ENCODE measurements at places on chromosomes 1 and 21.

DNA sequence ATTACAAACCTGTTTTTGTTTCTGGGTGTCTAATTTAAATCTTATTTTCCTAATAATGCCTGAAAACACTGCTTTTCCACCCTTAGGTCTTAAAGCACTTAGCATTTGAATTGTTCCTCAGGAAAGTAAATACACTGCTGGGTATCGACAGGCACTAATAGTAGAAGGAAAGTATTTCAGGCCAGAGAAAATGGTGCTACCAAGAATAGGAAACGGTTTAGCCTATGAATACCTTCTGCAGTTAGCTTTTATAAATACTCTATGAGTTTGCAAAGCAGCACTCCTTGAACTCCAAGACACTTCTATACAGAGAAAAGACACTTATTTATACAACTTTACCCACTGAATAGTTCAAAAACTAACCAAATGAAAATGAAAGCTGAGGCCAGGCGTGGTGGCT is 6.8 kb downstream of the FUBP1 start:
- DNase-seq = no peak

GRCh38 chr1:11629184-11630016 is 24.8 kb downstream of the FBXO2 start:
- no peak for DNase-seq

DNA sequence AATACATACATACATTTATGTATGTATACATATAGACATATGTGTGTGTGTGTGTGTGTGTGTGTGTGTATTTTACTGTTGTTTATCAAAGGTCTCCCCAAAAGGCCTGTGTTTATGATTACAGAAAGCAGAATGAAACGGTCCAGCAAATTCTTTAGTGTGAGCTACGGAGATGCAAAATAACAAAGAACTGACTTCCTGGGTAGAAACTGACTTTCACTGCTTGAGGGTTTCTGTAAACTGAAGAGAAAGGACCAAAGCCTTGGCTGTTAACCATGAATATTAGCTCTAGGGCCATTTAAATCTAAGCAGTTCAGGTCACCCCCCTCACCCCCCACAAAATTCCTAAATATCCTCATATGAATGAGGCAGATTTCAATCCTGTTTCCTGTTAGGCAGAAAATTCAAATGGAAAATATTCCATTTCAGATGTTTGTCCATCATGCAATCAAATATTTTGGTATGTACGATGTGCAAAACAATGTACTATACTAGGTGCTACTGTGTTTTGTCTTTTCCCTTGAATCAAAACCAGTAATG is 213.2 kb downstream of the TGFB2 start:
- DNase-seq = no peak

- no peak for DNase-seq
Observed at GRCh38 chr1:236377832-236378535, 16.1 kb upstream of the EDARADD start.

- DNase-seq = no peak
Observed at GRCh38 chr1:97366984-97367383, 553.9 kb downstream of the DPYD start.

DNA sequence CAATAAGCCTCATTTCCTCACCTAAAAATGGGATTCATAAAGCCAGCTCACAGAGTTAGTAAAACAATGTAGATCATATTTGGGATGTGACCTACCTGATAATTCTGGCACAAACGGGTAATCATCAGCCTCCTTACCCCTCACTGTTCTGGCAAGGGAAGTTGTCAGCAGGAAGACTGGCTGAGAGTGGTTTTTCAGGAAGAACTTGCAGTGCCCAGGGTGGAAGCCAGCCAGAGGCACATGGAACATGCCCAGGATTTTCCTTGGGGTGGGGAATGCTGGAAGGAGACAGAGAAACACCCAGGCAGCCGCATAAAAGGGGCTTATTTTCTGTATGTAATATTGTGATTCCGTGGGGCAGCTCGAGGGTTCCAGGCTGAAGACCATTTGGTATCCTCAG is 7.7 kb upstream of the SLC5A9 start:
- peak; percentile 13 for DNase-seq

GRCh38 chr1:28329395-28330153 is 734 bp downstream of the MED18 start:
- DNase-seq = no peak

DNA sequence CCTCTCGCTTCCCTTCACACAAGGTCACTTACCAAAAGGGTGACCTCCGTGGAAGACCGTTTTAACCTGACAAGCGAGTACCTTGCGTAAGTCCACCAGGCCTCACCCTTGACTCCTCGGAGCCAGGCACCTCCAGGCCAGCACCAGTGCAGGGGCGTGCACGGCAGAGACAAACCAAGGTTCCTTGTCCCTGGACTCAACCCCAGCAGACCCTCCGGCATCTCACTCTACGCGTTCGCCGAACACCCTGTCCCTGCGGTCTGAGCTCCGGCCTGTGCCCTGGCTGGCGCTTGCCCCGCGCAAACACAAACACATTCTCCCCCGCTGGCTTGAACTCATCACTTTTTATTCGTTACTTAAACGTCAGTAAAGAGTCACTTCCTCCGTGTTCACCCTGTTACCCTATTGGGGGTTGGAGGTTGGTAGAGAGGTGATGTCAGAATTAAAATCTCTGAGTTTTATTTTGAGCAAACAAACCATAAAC is 4.5 kb downstream of the TBX15 start:
- no peak for DNase-seq

DNA sequence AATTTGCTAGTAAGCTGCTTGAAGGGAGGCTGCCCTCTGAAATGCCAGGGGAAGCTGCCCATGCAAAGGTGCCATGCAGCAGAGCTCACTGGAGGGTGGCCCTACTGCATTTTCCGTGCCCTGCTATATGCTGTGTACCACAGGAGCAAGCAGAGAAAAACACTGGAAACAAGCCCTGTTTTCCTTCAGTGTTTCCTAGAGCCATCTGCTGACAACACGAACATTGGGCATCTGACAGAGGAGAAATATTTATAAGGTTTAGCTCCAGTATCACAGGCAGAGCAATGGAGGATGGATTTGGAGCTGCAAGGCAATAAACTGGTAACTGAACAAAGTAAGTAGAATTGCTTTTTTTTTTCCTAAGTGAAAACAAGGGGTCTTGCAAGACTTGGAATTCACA is 198.4 kb downstream of the USP25 start:
- DNase-seq = no peak

DNA sequence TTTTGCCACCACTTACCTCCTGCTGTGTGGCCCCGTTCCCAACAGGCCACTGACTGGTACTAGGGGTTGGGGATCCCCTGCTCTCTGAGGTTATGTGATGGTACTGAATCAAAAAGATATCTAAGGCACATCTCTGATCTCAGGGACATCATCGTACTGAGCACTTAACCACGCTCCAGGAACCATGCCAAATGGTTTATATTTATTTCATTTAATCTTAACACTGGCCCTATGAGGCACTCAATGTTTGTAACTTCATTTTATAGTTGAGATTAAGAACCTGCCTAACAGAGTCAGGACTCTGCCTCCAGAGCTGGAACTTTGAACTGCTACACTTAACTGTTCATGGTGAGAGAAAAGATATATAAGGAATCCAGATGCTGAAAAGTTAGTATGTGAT is 98.0 kb upstream of the HP1BP3 start:
- no peak for DNase-seq

DNA sequence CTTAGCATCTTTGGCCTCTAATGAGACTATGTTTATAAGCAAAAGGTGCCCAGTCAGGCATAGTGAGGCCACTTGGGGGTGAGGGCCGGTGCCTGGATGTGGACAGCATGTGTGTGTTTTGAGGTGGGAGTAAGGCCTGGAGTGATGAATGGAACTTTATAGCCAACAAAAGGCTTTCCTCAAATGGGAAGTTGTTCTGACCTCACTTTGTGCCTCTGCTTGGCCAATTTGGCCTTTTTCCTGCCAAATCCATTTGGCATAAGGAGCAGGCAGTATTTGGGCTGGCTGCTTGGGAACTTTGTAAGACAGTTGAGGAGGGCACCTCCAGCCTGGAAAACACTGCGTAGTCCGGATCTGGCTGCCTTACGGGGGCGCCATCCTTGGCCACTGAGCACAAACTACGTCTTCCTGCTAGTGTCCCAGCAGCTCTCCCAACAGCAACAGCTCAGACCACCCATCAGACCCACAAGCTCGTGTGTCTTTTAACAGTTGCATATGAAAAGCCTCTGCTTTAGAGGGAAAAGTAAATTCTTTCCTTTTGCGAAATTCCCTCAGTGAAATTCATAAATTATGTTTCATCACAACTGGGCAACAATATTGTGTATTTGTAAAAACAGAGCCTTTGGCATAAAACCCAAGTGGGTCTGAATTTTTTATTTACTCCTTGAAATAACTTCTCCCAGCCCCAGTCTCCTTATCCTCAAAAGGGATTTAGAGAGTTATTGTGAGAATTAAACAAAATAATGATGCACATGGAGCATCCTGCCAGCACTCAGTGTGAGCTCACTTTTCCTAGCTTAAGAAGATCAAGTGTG is 322.9 kb downstream of the DISC1 start:
- DNase-seq = peak; percentile 57

- DNase-seq = no peak
Observed at GRCh38 chr1:114088392-114089299, 65.0 kb downstream of the SYT6 start.

DNA sequence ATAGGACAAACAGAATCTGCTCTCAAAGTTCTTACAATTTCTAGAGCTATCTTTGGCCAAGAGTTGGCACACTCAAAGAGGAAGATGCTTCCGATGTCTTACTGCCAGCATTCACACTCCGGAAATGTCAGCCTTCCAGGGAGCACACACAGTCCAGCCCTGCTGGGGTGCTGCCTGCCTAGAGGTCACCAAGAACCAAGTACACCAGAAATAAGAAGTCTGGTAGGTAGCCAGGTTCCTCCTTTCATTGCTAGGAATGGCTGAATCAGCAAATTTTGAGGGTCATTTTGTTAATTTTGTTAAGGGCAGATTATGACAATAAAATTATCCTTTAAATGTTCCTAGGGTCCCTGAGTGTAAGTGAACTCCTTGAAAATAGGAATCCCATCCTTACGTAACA is 77.5 kb downstream of the PLPP3 start:
- DNase-seq = no peak

DNA sequence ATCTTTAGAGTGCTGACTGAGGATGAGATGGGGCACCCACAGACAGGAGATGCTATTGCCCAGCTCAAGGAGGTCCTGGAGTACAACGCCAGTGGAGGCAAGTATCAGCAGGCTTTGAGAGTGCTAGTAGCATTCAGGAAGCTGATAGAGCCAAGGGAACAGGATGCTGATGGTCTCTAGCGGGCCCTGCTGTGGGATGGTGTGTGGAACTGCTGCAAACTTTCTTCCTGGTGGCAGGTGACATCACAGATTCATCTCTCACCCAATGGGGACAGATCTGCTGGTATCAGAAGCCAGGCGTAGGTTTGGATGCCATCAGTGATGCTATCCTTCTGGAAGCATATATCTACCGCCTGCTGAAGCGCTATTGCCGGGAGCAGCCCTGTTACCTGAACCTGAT is 609.8 kb upstream of the NCAM2 start:
- DNase-seq = no peak

DNA sequence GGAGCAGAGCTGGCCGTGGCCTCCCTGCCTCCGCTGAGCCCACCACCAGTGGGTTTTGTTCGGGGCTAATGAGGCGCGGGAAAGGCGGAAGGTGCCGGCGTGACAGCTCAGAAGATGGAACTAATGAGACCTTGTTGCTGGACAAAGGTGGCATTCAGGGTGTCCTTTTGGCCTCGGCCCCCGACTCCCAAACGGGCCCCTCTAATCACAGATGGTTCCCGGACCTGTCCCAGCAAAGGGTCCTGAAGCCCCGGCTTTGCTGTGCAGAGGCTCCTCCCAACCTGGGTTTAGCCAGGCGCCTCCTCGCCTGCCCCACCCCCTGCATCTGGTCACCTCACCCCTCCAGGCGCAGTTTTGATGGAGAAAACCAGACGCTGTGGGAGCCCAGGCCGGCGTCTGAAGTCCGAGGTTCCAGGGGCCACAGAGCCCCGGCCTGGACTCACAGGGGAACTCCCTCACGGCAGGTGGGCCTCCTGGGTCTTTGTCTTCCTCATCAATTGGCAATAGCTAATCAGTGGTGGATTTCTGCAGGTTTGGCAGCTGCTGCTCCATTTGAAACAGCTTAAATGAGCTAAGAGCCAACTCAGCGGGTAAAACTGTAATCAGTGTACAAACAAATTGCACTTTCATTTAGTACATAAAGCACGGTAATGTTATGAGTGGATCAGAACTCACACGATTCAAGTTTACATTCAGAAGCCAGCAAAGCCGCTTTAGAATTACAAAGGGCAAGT is 44.3 kb upstream of the ADARB1 start:
- no peak for DNase-seq

DNA sequence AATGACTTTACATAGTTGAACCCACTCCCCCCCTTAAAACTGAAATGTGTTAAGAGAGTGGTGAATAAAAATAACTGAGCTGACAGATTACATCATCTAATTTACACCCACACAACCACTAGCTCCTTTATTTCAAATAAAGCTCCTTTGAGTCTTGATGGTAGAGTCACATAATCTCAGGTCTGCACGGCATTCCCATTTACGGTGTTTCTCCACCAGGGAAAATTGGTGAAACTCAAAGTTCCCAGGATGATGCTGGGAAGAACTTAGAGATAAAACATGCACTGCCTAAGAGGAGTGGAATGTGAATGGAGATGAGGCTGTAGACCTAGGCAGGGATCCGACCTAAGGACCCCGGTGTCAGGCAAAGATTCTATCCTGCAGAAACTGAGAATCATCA is 727.8 kb upstream of the ADAMTS5 start:
- DNase-seq = no peak

DNA sequence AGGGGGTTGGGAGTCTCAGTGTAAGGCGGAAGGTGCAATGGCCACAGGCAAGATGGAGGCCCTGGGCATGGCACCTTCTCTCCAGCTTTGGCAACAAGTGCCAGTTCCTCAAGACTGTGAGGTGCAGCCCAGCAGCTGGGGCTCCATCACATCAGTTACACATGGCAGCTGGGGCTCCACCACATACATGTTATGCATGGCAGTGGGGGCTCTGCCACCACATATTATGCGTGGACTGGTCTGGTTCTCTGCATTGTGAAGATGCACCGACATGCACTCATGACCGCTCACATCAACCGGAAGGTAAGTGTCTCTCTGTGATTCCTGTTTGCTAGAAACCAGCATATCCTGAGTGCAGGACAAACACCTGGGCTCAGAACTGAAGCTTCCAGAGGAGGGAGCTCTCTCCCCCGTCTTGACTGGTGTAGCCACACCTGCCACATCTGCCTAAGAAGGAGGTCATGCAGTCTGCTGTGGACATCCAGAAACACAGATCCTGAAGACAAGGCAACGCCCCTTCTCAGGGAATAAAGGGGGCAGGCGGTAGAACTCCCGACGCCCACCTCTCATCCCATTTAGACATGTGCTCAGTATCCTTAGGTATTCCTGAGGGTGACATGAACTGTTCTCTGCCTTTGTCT is 104.1 kb upstream of the TMPRSS2 start:
- no peak for DNase-seq

- no peak for DNase-seq
Observed at GRCh38 chr1:12019858-12020509, 686 bp downstream of the MIIP start.

- DNase-seq = no peak
Observed at GRCh38 chr21:16117851-16118590, 388.2 kb downstream of the USP25 start.

Data from nucleus accumbens (tissue), 56 donors.